Endothelial cell (in vitro differentiated cells): ENCODE measurements at places on chromosomes 3 and 15.

- DNase-seq = no peak
- no peaks in the 10 kb centered on the region for H3K4me1 ChIP-seq
- H3K27me3 ChIP-seq = no peaks in the 10 kb centered on the region
- no peak overlapping the region for H3K4me3 ChIP-seq
These were observed 110.2 kb downstream of the ST8SIA2 start for GRCh38 chr15:92503889-92504288.

GRCh38 chr3:133487920-133488540 is 85.5 kb upstream of the CDV3 start:
- peaks cover 8% of the 10 kb centered on the region for H3K36me3 ChIP-seq
- no peak overlapping the region for H3K4me3 ChIP-seq
- H3K27me3 ChIP-seq = peaks cover 3% of the 10 kb centered on the region
- H3K27ac ChIP-seq = no peak overlapping the region
- peaks cover 2% of the 10 kb centered on the region for H3K4me1 ChIP-seq

DNA sequence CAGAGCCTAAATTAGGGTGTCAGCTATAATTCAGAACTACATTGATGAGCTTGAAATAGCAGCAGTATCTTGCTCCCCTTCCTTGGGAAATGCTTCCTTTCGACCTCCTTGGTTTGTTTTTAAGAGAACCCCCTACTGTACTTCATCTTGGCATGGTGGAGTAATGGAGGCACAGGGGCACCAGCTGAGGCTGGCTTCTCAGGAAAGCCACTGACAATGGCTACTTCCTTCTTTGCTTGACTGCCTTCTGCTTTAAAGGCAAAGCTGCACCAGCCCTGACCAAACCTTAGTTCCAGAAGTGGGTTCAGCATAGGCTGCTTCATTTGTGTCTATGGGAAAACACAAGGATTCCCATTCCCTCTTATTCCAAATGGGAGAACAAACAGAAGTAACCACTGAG is 1.5 kb upstream of the FBXL22 start:
- peaks cover 12% of the 10 kb centered on the region for H3K36me3 ChIP-seq
- no peak overlapping the region for H3K4me3 ChIP-seq
- H3K4me1 ChIP-seq = peaks cover 27% of the 10 kb centered on the region
- no peak overlapping the region for H3K27ac ChIP-seq
- no peak for DNase-seq

DNA sequence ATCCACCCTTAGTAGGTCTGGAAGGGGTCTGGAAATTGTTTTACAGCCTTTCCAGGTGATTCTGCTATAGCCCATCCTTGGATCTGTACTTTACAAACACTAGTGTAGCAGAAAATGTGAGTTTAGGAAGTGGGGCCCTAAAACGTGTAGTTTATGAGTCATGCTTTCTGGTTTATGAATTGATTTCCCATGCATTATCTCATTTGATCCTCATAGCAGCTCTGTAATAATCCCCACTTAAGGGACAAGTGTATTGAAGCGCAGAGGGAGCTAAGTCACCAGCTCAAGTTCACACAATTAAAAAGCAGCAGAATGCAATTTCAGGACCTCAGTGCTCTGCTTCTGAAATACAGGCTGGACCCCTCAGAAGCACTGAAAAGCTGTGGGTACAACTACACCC is 22.7 kb upstream of the STARD5 start:
- H3K4me3 ChIP-seq = no peak overlapping the region
- DNase-seq = no peak
- H3K27me3 ChIP-seq = peaks cover 3% of the 10 kb centered on the region
